ENCODE measurements at places on chromosomes 7 and 10.

- DNase-seq = no peak
Observed at GRCh38 chr7:115805458-115805857, 225.1 kb downstream of the TFEC start.

GRCh38 chr7:137696988-137697387 lies 149.8 kb downstream of the DGKI start:
- no peak for DNase-seq

DNA sequence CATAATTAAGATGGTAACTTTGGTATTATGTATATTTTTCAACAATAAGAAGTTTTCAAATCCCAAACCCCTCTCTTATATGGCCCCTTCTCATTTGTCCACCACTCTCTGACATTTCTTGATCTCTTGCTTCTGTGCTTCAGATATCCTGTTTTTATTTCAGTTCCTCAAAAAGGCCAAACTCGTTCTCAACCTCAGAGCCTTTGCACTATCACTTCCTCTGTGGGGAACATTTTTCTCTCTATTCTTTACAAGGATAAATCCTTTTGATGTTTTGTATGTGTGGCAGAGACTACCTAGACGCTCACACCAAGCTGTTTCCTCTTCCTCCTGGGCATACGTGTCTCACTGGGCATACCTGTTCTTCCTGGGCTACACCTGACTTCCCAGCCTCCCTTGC lies 54.2 kb upstream of the FRMD4A start:
- DNase-seq = no peak

- no peak for DNase-seq
Observed at GRCh38 chr7:135236727-135237126, 3.1 kb downstream of the STRA8 start.

- no peak for DNase-seq
Observed at GRCh38 chr7:118496138-118496644, 271.7 kb downstream of the ANKRD7 start.

DNA sequence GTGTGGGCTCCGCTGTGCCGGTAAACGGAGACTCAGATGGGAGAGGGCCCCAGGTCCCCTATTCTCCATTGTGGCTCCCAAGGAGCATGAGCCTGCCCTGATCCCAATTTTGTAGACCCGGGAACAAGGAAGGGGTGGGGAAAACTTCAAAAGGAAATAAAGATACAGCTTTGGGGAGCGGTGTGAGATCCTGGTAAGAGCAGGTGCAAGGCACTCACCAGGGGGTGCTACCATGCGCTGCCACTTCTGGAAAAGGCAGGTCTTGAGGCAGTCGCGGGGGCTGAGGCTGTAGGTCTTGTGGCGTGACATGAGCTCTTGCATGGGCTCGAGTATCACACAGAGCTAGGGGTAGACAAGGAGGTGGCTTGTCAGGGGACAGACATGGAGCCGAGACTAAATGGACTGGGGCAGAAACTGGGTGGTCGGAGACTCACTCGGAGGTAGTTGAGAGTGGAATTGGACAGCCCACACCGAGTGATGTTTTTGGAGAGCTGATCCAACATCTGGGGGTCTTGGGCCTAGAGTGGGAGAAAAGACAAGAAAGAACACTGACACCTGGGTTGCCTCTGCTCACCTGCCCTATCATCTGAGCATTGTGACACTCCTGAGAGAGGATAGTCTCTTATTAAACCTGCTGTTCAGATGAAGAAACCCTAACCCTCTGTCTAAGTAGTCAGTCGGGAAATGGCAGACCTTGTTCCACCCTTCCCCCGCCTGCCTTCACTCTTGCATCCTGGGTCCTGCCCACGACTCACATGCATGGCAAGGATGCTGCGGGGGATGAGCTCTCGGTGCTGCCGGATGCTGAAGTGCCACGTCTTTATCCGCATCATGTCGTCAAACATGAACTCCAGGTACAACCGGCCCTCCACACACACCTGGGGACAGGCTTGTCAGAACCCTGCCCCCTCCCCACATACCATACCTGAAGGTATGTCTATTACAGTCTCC lies 10.7 kb downstream of the LDB1 start:
- no peak for DNase-seq

GRCh38 chr10:32028710-32029109 lies 27.5 kb downstream of the KIF5B start:
- DNase-seq = no peak

- no peak for DNase-seq
Observed at GRCh38 chr7:116284390-116284789, 74.1 kb downstream of the TES start.

DNA sequence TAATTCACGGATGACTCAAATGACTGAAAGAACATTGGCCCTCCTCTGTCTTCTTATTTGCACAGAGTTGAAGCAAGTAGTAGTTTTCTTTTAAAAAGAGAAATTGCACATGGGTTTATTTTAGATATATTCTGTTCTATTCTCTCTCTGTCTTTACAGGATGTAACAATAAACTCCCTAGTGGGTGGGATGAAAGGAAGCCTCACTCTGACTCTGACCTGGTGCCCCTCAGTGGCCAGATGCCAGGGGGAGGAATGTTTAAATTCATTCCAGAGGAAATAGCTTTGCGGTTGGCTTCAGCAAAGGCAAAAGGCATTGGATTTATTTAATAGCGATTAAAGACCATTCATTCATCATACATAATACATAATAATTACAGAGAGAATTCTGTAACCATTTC lies 156.4 kb upstream of the MTPN start:
- no peak for DNase-seq

DNA sequence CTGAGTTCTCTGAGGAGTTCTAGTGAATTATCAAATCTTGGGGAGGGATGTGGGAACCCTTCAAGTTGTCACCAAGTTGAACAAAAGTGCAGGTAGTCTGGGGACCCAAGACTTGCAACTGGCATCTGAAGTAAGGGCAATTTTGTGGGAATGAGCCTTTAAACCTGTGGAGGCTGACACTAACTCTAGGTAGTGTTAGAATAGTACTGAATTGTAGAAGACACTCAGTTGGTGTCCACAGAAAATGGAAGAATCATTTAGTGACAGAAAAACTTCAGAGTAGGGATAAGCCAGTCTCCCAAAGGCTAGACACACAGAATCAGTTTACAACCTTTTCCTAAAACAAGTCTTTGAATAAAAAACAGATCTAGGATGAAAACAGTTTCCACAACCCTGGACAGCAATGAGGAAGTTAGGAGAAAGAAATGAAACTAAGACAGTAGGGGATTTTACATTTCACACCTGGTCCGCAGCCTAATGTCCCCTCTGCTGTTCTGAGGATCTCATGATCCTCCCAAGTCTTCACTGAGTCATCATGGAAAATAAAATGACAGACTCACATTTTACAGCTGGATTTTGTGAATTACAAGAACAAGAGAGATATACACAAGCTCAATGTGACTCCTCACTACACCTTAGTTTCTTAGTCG lies 23.0 kb upstream of the ING3 start:
- DNase-seq = no peak

DNA sequence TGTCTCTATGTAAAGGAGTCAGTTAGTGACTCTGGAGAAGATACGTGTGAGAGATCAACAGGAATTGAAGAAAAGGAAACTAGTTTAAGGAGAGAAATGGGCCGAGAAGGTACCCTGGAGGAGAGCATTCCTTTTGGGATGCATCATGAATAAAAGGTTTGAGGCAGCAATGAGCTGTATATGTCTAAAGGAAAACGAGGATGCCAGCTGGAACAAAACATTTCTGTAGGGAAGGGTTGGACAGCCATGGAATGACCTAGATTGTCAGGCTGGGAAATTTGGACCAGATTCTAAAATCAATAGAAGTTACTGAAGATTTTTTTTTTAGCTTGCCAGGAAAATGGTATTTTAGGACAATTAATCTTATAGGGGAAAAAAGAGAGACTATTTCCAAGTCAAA lies 17.2 kb upstream of the MPP7 start:
- no peak for DNase-seq

DNA sequence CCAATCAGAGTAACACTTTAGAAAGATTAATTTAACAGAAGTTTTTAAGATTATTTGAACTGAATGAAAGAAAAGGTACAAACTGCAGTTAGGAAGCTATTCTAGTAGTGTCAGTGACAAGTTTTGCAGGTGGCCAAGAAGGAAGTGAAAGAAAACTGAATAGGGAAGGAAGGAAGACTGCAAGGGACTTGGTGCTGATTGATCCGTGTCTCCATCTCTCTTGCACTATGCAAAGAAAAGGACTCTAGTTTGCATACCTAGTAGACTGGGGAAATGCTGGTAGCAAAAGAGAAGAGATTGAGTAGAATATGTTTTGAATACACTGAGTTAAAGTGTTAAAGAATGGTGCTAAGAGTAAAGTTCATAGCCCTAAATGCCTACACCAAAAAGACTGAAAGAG lies 33.0 kb downstream of the OR6V1 start:
- no peak for DNase-seq

GRCh38 chr10:96758423-96758822 lies 38.1 kb upstream of the PIK3AP1 start:
- no peak for DNase-seq

- no peak for DNase-seq
Observed at GRCh38 chr10:77919713-77920108, 6.8 kb downstream of the DLG5 start.

DNA sequence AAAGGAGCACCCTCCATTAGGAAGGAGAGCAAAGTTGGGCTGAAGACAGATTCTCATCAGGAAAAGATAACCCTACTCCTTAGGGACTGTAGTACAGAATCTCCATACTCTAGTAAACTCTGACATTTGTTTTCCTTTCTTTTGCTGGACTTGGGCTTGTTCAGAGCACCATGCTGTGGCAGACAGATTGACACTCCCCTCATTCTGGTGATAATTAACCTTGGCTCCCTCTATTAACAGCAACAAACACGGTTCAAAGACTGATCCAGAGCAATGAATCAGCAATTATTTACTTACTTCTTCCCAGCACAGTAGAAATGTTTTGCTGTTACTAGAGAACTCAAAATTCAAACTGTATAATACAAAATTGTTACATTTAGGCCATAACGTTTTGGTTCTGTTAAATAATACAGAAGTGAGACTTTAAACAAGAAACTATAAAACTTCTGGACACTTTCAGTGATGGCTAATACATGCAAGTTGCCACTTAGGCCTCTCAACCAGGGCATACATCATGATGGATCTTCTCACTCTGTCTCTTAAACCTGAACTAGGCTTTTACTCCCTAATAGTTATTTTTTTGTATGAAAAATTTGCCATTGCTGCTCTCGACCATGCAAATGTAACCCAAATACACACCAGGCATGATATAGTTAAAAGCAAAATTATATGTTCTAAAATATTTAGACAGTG lies 639.0 kb downstream of the IPMK start:
- DNase-seq = no peak

DNA sequence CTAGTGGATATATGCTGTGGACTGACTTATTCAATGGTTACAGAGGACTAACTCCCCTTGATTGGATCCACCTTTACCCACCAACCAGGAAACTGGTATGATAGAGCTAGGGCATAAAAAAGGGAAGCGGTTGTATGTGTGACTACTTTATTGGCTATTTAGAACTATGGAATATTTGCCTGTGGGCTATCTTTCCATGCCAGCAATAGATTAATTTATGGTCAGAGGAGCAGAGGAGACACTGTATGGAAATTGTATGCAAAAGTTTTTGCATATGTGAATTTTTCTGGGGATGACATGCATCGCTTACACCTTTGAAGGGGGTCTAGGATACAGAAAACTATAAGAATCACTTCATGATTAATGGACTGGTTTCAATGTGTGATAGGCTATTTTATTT lies 105.7 kb downstream of the LHFPL3 start:
- no peak for DNase-seq

DNA sequence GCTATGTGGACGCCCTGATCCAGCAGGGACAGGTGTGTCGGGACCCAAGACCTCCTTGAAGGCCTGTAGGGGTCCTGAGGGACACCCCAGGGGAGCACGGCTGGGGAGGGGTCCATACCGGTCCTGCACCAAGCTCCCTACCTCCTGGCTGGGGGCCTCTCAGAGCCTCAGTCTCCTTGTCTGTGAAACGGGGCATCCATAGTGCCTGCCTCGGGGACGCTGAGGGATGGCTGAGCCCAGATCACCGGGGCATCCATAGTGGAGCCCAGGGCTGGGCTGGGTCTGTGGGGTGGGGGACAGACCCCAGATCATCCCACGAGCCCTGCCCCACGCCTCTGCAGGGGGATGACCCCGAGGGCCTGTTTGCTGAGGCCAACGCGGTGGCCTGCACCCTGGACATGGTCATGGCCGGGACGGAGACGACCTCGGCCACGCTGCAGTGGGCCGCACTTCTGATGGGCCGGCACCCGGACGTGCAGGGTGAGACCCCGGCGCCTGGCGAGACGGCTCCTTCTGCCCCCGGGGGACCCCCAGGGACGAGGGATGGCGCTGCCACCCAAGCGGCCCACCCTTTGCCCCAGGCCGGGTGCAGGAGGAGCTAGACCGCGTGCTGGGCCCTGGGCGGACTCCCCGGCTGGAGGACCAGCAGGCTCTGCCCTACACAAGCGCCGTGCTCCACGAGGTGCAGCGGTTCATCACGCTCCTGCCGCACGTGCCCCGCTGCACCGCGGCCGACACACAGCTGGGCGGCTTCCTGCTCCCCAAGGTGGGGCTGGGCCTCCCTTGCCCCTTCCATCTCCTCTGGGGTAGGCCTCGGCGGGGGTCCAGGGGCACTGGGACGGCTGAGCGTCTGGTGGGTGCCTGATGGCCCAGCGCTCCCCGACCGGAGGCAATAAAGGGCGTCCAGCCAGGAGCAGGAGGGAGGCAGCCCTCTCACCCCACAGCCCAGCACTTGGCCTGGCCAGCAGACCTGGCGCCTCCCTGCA lies 4.1 kb downstream of the CYP2W1 start:
- no peak for DNase-seq

- no peak for DNase-seq
Observed at GRCh38 chr7:123570390-123571182, 13.0 kb upstream of the NDUFA5 start.

- no peak for DNase-seq
Observed at GRCh38 chr10:282294-283139, 147.3 kb downstream of the ZMYND11 start.

DNA sequence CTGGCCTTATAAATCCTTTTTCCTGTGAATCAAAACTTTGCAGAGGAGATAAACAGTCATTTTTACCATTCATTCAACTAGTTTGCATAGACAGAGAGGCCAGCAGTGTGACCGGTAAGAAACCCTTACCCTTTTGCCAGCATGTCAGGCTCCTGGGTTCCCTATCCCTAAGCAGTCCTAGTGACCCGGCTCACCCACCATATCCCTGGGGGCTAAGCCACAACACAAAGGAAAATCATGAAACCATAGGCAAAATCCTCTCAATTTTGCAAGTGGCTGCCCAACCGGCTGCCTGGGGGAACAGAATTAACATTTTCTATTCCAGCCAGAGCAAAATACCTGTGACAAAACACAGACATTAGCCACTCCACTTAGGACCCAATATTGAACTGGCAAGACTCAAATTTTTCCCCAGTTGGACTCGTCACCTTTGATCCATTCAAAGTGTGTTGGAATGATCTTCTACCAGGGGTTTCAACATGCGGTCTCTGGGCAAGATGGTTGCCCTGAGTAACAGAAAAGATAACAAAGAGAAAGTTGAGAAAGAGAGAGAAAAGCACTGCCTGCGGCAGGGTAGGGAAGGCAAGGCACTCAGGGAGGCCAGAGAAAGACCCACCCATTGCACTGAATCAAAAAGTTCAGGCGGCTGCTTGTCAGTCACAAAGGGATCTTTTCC lies 174.8 kb upstream of the NAMPT start:
- DNase-seq = no peak

Data from stimulated activated CD4-positive, alpha-beta T cell treated with anti-CD3 and anti-CD28 coated beads, TNF-alpha, amount 100 ng/mL, for 1 hour (primary cell).